ENCODE measurements at places on chromosomes 1 and 21. TPM values are rescaled to one million over a fixed set of nuclear protein-coding genes. Genes with fewer than 3 reads are reported as not detected.

DNA sequence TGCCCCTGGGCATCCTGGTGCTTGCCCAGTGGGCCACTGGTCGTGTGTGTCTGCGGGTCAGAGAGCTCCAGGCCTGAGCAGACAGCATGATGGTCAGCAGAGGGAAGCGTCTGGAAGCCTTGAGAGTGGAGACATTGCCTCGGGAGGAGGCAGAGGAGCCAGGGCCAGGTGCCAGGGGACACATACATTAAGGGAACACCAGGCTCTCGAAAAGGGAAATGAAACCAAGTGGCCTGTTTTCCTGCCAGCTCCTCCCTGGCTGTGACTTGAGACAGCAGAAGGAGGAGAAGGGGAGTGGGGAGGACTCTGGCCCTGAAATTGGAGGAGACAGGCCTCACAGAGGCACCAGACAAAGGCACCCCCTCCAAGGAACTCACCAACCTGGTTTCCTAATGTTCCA, 62.4 kb upstream of the LRP8 start:
- DNase-seq, result no peak

GRCh38 chr1:219537223-219537631, 75.7 kb downstream of the ZC3H11B start:
- no peak for DNase-seq

NPPA gene
- total RNA-seq, result not detected

DNA sequence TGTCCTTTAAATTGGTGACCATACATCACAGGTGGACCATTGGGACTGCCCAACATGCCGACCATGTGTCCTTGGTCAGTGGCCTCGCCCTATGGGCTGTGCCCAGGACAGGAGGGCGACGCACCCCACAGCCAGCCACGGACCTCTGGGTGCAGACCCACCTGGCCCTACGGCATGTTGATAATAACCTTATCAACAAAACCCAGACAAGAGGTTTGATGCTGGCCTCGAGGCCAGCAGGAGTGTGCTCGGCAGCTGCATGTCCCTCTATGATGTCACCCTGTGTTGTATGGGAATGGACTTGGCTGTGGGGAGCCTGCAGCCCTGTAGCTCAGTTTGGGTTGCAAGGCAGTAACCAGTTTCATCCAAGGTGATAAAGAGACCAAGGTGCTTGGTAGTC, 32.1 kb downstream of the SLC37A1 start:
- no peak for DNase-seq

GRCh38 chr1:53629101-53629691, 109.8 kb downstream of the GLIS1 start:
- DNase-seq, result no peak

DNA sequence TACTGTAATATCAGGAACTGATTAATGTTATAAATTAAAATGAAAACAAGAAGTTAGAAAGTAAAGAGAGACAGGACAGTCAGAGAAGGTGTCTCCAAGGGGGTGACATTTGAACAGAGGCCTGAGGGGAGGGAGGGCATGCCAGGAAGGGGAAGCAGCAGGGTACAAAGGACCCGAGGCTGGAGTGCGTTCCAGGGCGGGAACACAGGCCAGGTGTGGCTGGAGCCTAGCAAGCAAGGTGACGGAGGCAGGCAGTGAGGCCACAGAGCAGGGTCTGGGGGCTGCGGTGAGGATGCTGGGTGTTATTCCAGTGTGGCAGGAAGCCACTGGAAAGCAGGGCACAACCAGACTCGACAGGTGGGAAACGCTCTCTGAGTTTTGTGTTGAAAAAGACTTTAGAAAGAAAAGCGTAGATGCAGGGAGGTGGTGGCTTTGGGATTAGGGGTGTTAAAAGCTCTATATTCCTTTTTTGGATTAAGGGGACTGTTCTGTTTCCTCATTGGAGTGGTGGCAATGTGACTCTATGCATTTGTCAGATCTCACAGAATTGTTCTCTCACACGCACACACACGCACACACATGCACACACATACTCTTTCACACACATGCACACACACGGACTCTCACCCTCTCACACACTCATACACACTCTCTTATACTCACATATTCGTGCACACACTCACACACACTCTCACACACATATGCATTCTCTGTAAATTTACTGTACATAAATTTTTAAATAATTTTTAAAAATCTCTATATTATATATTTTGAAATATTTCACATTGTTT, 124.5 kb downstream of the GLIS1 start:
- DNase-seq, result no peak

- no peak for DNase-seq
Measured at GRCh38 chr1:45906883-45907282, 103.5 kb downstream of the MAST2 start.

CLCNKA gene
- not detected for total RNA-seq

DNA sequence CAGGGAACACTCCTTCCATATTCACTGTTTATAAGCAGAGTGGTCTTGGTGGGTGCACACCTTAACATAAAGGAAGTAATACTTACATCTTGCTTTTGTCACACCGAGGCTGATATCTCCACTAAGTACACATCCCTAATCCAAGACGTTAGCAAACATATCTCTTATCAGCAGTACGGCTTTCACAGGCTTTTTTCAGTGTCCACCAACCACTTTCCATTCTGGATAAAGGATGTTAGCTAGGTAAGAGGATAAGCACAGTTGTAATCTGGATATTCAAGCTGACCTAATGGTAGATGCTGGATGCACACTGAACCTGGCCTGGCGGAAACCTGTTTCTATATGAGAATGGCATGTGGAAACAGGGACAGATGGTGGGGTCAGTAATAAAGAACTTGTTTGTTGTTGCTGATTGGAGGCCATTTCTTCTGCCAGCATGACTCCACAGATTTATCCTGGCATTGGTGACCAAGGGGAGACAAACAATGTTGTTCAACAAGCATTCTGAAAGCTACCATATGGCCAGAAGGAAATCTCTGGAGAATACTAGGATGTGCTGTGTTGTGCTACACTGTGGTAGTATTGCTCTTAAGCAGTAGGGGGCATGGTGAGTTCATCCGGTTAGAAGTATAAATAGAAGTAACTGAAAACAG, 416.4 kb downstream of the PTBP2 start:
- peak; percentile 91 for DNase-seq

- DNase-seq, result no peak
Measured at GRCh38 chr1:75127916-75128717, 6.1 kb upstream of the LHX8 start.

- DNase-seq, result no peak
Measured at GRCh38 chr21:25491267-25491666, 116.0 kb downstream of the MRPL39 start.

DNA sequence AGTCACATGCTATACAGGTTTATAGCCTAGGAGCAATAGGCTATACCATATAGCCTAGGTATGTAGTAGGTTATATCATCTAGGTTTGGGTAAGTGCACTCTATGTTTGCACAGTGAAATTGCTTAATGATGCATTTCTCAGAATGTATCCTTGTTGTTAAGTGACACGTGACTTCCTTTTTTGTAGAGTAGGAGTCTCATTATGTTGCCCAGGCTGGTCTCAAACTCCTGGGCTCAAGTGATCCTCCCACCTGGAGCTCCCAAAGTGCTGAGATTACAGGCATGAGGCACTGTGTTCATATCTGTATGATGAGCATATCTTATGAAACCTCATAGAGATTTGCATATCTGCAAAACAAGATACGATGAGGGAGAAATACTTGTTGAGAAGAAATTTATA, 13.8 kb upstream of the ABCB10 start:
- no peak for DNase-seq

DNA sequence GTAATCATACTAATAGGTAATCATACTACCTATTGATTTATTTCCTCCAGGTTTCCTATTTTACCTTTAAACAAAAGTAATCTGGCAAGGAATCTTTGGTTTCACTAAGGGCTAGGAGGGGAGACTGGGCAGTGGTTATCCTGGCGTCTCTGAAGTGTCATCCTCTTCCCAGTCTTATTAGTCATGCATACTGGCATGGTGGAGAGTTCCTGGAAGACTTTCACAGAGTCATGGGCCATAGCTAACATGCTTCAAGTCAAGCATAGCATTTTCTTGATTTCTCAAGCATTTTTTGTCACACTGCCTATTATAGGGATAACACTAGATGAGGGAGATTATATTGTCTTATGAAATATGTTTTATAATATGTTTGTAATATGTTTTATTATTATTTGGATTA, 64.0 kb upstream of the ASB17 start:
- DNase-seq, result no peak

DNA sequence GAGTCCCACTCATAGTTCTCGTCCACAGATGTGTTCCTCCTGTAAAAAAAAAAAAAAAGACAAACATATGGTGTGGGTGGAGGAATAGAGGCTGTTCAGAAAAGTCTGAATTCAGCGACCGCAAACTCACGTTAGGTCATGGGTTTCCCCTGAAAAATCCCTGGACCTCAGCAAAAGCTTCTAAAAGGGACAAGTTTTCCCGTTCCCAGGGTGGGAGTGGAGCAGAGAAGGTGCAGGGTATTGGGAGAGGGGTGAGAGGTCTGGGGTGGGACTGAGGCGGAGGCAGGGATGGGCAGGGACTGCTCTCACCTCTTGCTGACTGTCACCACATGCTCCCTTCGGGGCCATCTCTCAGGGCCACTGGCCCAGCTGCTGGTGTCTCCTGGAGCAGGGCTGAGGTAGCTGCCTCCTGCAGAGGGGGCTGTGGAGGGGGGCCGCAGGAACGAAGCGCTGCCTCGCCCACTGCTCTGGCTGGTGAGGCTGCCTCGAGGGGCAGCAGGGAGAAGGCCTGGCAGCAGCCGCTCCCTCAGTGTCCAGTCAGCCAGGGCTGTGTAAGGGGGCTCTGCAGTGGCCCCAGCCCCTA, 2.6 kb upstream of the TAGLN2 start:
- no peak for DNase-seq

- no peak for DNase-seq
Measured at GRCh38 chr1:156586892-156587477, 4.6 kb upstream of the NAXE start.

AADACL4 gene
- total RNA-seq, result not detected

GRCh38 chr1:184019506-184019905, 18.0 kb downstream of the COLGALT2 start:
- DNase-seq, result no peak

- no peak for DNase-seq
Measured at GRCh38 chr1:175881246-175881976, 138.0 kb upstream of the TNR start.

TDRD5 gene
- not detected for total RNA-seq

DNA sequence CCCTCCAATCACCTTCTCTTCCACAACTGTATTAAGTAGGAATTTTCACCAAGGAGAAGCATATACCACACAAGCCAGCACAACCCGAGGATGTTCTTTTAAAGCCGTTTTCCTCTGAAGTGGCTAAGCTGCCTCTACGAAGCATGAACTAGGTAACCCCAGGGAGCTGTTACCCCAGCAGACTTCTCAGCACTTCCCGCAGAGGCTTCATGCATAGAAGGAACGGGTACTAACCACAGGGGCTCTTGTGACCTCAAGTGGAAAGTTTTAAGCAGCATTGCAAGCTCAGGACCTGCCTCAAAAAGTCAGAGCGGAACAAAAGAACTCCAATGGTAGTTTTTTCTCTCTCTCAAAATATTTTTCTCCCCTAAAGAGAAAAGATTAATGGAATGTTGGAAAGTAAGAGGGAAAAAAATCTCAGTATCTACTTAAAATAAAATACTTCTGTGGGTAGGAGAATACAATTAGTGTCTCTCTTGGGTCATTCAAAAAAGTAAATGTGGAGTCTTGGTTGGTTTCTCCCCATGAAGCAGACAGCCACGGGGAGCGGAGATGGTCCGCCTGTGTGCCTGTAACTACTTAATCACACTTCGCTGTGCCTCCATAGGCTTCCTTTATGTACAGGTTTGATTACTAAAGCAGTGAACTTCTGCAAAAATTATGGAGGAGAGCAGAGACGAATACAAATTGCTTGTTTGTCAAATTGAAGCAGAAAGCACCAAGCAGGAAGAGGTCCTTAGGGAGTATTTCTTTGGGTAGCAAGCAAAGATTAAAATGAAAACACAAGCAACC, 40.9 kb downstream of the STX6 start:
- no peak for DNase-seq

GRCh38 chr1:52346653-52347052, 19.4 kb downstream of the CC2D1B start:
- DNase-seq, result no peak

GRCh38 chr1:77950873-77951272, 28.0 kb downstream of the FUBP1 start:
- no peak for DNase-seq

DNA sequence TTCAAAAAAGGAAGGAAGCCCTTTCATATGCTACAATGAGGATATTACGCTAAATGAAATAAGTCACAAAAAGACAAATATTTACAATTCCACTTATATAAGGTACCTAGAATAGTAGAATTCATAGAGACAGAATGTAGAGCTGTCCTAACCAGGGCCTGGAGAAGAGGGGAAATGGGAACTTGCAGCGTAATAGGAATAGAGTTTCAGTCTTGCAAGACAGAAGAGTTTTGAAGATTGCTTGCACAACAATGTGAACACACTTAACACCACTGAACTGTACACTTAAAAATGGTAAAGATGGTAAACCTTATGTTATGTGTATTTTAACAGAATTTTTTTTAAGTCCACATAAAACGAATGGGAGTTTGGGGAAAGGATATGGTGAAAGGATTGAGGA, 2.9 kb downstream of the CD1B start:
- no peak for DNase-seq

Measured in LHCN-M2 (cell line).